ENCODE measurements at places on chromosomes 16 and 17. TPM values are rescaled to one million over a fixed set of nuclear protein-coding genes. Genes with fewer than 3 reads are reported as not detected.

The FBXO39 gene
- polyA plus RNA-seq: 0.17 TPM

The TMEM235 gene
- not detected for polyA plus RNA-seq

The PMP22 gene
- polyA plus RNA-seq: 55.4 TPM

The CORO6 gene
- polyA plus RNA-seq: 3.8 TPM

The PSMD11 gene
- polyA plus RNA-seq: 128 TPM

The SPNS2 gene
- 32.3 TPM for polyA plus RNA-seq

The HEATR9 gene
- 0.20 TPM for polyA plus RNA-seq

The RAB26 gene
- 2.1 TPM for polyA plus RNA-seq

The HBQ1 gene
- not detected for polyA plus RNA-seq

The ABCC12 gene
- 0.13 TPM for polyA plus RNA-seq

The ADORA2B gene
- 4.6 TPM for polyA plus RNA-seq

The OTOP2 gene
- not detected for polyA plus RNA-seq

The ZNF213 gene
- polyA plus RNA-seq: 13.2 TPM

The PRKCB gene
- 3.8 TPM for polyA plus RNA-seq

The APOH gene
- not detected for polyA plus RNA-seq

The DHRS7C gene
- polyA plus RNA-seq: not detected

The CCT6B gene
- polyA plus RNA-seq: 7.1 TPM

The KRTAP9-2 gene
- not detected for polyA plus RNA-seq

The DRC3 gene
- polyA plus RNA-seq: 26.9 TPM

The YPEL3 gene
- 43.1 TPM for polyA plus RNA-seq

The PPP1R1B gene
- polyA plus RNA-seq: 15.2 TPM

The PRR15L gene
- polyA plus RNA-seq: 17.7 TPM

The TBC1D3K gene
- 1.1 TPM for polyA plus RNA-seq

The SULT1A4 gene
- polyA plus RNA-seq: 28.7 TPM

The CCDC137 gene
- polyA plus RNA-seq: 15.2 TPM

The KRT15 gene
- polyA plus RNA-seq: 1.8 TPM

The CDYL2 gene
- polyA plus RNA-seq: 8.3 TPM

The SLFN14 gene
- polyA plus RNA-seq: 0.08 TPM

The NTN1 gene
- 3.3 TPM for polyA plus RNA-seq

The FBXL16 gene
- 0.75 TPM for polyA plus RNA-seq
